ENCODE measurements at places on chromosomes 13 and 19.

DNA sequence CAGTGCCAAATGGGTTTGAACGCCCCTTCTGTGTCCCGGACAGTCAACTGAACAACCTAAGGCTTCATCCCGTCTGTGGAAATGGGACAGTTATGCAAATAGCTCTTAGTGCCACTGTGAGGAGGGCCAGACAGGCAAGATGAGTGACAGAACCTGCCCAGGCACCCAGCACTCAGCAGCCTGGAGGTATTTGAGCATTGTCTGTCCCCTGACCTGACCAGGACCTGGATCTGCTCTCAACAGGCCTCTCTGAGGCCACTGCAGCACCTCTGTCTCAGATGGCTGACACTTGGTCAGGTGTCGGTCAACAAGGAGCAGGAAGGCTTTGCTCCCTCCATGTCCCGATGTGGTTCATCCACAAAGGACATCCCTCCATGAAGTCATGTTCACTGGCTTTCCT, 67.9 kb downstream of the CCDC70 start:
- DNase-seq, result no peak

- DNase-seq, result peak; percentile 24
These were observed 873.8 kb downstream of the SLITRK6 start for GRCh38 chr13:84925443-84925842.

DNA sequence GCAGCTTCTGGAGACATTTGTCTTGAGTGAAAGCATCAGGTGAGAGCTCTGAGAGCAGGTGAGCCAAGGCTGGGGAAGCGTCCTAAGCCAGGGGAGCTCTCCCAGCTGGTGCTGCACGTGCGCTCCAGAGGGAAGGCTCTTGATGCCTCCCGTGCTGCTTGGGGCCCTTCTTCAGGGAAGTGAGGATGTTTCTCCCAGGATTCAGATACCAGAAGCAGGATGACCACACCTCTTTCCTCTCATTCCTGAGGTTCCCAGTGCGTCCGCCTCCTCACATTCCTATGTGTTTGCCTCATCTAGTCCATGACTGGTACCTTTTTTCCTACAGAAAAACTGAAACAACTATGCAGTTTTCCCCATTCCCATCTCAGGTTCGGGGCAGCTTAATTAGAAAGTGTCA, 231.0 kb upstream of the IRS2 start:
- peak; percentile 61 for DNase-seq

DNA sequence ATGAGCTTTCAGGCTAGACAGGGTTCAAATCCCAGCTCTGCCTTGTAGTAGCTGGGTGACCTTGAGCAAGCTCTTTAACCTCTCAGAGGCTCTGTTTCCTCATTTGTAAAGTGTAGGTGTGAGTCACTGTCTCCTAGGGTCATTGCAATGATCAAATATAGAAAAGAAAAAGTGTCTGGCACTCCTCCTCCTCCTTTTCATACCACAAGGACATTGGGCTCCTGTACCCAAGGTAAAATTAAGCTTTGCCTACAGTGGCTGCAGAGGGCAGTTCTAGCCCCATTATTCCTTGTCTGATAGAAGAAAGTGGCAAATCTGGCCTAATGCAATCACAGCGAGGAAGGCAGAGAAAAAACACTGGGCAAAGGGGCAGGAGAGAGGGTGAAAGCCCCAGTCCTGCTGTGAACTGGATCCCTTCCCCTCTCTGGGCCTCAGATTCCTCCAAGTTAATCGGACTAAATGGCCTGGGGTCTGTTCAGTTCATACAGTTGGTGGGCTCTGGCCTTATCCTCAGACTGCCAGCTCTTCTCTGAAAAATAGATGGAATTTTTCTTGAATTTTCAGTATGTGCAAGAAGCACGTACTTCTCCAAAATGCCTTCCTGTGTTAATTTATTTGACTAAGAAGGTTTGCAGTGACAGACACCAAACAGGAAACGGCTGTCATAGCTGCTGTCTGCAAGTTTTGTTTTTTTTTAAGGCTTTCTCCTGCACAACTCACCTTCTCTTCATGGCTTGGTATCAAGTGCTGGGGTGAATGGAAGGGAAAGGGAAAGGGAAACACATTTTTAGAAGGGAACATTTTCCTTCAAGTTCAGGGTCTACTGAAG, 35.3 kb downstream of the RGCC start:
- DNase-seq, result no peak

- DNase-seq, result no peak
These were observed 309.8 kb downstream of the KLF5 start for GRCh38 chr13:73368608-73369007.

DNA sequence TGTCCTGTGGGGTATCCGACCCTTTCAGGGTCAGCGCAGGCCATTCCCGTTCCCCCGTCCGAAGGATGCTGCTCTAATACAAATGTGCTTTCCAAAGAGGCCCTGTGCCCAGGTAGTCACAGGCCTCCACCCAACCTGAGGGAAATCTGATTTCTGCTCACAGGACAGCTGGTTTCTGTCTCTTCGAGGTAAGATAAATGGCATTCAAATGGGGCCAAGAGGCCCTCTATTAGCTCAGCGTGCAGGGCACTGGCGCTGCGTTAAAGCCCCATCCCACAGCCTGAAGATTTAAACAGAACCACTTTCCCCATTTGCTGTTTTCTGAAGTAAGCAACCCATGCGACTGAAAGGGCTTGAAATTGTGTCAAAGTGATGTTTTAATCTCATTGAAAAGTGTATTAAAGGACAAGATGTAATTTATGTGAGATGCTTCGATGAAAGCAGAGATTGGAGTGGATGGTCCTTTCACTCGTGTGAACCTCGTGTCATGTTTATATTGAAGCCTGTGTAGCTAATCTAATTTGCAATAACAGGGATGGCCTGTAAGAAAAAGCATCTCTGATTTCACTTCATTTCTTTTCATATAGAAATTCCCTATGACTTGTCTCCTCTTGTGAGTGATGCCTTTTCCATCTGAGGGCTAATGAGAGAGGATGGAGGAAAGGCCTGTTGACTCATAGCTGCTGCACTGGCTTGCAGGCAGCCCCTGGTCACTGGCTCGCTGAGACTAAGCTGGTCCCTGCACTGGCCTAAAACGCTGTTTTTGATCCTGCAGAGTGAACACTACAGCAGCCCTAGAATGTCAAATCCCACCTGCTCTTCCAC, 7.3 kb upstream of the SOX1 start:
- DNase-seq, result no peak

DNA sequence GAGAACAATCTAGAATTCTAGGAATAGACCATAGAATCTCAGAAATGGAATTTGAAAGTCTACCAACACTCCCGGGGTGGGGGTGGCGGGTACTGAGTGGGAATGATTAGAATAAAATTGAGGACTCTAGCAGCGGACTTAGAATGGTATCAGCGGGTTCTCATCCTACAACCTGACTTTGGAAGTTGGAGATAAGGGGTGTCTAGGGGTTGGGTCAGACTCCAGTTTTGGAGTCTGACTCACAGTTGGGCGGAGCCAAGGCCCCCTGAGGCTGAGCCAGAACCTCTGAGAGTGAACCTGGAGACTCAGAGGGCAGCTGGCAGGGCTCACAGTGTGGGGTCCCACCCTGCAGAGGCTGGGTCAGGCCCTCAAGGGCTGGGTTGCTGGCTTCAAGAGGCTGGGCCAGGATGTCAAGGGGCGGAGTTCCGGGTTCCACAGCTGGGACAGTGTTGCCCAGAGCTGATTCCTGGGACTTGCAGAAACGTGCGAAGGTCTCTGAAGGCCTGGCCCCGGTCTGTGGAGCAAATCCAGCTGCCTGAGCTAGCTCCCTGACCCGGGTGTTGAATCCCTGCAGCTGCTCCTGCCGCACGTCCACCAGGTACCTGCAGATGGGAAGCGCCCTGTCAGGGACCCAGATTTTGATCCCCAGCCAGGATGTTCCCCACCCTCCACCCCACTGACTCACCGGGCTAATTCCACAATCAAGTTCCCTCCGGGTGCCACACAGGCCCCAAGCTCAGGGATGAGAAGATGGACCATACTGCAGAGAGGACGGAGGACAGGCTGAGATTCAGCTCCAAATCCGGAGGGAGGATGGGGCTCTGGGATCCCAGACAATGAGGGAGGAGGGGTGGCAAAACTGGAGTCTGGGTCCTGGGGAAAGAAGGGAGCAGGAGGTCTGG, 1.6 kb upstream of the TNNI3 start:
- DNase-seq, result no peak

- DNase-seq, result no peak
These were observed 919 bp downstream of the DACT3 start for GRCh38 chr19:46660008-46660517.

DNA sequence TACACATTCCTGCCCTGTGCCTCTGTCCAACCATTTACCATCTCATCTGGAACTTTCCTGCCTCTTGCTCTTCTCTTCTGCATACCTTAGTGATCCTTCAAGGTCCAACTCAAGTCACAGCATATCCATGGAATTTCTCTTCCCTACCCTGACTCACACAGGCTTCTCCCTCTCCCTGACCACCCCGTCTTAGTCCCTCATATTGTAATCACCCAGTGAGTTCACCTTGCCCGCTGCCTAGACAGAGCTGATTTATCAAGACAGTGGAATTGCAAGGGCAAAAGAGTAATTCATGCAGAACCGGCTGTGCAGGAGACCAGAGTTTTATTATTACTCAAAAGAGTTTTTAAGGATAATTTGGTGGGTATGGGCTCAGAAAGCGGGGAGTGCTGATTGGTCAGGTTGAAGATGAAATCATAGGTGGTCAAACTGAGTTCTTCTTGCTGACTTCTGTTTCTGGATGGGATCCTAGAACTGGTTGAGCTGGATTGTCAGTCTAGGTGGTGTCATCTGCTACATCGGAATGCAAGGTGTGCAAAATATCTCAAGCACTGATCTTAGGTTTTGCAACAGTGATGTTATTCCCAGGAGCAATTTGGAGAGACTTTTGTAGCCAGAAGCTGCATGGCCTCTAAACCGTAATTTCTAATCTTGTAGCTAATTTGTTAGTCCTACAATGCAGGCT, 67.2 kb downstream of the HSPH1 start:
- DNase-seq, result no peak

- DNase-seq, result no peak
These were observed 2362.3 kb downstream of the PCDH9 start for GRCh38 chr13:64867856-64868255.

- DNase-seq, result no peak
These were observed 726.0 kb downstream of the UQCRFS1 start for GRCh38 chr19:28486926-28487325.

GRCh38 chr19:3189702-3190469, 4.2 kb downstream of the NCLN start:
- no peak for DNase-seq

DNA sequence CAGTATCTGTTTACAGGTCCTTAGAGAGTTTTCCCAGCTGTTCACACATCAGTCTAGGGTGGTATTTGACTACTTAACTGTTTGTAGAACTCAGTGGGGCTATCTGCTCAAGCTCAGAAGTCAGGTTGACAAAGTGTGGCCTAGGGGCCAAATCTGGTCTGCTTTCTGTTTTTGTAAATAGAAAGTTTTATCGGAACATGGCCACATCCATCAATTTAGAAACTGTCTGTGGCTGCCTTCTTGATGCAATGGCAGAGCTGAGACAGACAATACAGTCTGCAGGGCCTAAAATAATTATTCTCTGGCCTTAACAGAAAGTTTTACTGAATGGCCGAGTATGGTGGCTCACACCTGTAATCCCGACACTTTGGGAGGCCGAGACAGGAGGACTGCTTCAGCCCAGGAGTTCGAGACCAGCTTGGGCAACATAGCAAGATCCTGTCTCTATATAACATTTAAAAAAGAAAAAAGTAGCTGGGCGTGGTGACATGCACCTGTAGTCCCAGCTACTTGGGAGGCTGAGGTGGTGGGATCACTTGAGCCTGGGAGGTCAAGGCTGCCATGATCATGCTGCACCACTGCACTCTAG, 2.4 kb downstream of the SMG9 start:
- no peak for DNase-seq

DNA sequence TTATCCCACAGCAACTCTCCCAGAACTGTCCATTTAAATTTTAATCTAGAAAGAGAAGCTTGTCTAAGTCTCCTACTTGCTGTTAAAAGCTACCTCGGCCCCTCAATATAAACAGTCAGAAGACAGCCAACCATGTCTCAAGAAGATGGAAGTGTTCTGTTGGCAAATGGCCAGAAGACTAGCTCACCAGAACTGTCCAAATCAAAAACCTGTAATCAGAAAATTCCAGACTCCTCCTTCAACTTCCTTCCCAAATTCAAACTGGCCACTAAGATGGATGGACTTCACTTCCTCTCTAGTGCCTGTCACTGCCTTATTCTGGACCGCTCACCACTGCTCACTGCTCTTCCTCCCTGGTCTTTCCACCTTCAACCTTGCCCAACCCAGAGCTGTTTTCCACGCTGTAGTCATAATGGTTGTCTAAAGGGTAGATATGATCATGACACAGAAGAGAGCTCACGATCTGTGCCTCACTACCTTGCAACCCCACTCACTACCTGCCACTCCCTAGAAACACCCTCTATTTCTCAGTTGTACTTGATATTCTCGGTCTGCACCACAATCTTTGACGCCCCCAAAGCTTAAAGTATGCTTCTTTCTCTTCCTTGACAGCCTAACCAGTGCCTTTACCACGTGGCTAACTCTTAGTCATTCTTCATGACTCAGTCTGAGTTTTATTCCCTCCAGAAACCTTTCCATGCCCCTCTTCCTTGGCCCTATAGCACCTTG, 9.2 kb downstream of the FGF14 start:
- no peak for DNase-seq

DNA sequence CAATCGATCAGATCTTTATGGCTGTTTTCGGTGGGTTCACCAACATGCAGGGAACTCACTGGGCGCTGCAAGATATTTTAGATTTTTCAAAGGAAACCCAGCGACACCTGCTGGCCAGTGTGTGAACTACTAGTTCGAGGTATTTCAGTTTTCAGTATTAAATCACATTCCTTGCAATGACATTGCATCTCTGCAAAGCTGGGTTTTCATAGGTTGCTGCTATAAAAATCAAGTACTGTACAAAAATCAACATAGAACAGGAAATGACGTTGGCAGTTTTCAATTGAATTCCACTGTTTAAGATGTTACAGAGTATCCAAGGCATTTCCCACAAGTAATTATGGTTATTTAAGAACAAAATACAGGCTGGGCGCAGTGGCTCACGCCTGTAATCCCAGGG, 17.6 kb downstream of the LIG1 start:
- DNase-seq, result peak; percentile 29

- DNase-seq, result no peak
These were observed 578.2 kb upstream of the SLITRK6 start for GRCh38 chr13:86377451-86377850.

DNA sequence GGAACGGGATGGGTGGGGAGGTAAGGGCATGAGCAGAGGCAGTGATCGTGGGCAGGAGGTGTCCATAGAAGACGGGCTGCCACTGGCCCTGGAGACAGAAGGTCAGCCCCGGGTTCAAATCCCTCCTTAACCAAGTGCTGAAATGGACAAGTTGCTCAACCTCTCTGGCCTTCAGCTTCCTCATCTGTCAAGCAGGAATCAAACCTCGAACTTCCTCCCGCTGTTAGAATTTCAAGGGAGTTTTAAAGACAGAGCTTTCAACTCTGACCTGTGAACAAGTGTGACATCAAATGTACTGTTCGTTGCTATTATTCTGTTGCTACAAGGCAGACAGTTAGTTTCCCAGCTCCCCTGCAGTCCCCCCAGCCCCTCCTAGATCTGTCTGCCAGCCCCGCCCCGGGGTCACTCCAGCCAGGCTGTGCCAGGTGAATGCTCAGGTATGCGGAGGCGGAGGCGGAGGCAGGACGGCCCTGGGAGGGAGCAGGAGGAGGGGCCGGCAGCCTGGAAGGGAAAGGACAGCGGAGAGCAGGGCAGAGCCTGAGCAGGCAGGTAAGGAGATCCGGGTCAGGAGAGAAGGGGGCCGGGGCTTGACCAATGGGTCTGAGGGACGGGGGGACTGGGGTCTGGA, at the start of gene EPS8L1:
Gene EPS8L1 (plus strand): TSS at position 499 of the 628 bp plus-strand sequence. CDS start 576 bp downstream, outside the sequence.
- no peak for DNase-seq
